ENCODE measurements at places on chromosomes 6 and 20.

DNA sequence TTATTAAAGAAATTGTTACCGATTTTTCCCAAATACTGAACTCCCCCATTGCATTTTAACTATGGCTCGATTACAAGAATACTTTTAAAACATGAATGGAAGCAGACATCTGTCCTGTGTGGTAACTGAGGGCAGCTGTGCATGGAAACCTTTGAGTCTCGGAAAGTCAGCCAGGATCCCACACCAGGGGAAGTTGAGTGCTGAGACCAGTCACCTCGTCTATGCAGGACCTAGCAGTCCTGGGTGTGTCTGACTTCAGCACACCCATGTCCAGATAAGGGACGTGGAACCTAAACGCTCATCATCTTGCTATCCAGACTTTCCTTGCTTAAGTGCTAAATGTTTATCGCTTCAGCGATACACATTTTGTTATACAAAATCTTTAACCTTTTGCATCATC lies 6.1 kb downstream of the RIN2 start:
- DNase-seq: no peak

- DNase-seq: peak; percentile 73
Observed at GRCh38 chr20:53660947-53661381, 67.3 kb upstream of the ZNF217 start.

GRCh38 chr6:11744753-11745152 lies 33.9 kb downstream of the ADTRP start:
- no peak for DNase-seq

DNA sequence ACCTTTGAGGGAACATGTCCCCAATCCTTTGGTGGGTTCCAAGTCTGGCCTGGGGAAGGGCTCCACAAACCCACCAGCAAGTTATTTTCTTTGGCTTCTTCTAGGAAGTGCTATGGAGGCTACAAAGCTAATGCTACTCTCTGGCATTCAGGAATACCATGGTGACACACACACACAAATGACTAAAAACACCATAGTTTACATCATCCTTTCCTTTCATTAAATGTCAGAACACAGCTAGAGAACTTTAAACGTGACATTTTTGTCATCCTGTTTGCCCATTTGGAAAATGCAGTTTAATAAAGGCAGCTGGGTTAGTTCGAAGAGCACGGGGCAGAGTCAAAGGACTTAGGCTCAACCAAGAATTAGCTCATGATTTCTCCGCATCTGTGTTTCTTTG lies 40.2 kb upstream of the PROKR2 start:
- DNase-seq: no peak

GRCh38 chr6:136341967-136342366 lies 52.3 kb upstream of the BCLAF1 start:
- no peak for DNase-seq

DNA sequence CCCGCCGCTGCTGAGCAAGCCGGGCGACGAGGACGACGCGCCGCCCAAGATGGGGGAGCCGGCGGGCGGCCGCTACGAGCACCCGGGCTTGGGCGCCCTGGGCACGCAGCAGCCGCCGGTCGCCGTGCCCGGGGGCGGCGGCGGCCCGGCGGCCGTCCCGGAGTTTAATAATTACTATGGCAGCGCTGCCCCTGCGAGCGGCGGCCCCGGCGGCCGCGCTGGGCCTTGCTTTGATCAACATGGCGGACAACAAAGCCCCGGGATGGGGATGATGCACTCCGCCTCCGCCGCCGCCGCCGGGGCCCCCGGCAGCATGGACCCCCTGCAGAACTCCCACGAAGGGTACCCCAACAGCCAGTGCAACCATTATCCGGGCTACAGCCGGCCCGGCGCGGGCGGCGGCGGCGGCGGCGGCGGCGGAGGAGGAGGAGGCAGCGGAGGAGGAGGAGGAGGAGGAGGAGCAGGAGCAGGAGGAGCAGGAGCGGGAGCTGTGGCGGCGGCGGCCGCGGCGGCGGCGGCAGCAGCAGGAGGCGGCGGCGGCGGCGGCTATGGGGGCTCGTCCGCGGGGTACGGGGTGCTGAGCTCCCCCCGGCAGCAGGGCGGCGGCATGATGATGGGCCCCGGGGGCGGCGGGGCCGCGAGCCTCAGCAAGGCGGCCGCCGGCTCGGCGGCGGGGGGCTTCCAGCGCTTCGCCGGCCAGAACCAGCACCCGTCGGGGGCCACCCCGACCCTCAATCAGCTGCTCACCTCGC lies 1.5 kb downstream of the ARID1B start:
- peak; percentile 60 for DNase-seq

- no peak for DNase-seq
Observed at GRCh38 chr6:122735582-122735981, 43.9 kb upstream of the FABP7 start.

- DNase-seq: peak; percentile 20
Observed at GRCh38 chr6:44161997-44162338, 3.3 kb downstream of the CAPN11 start.

GRCh38 chr20:50744143-50744792 lies 12.9 kb downstream of the PARD6B start:
- peak; percentile 95 for DNase-seq

DNA sequence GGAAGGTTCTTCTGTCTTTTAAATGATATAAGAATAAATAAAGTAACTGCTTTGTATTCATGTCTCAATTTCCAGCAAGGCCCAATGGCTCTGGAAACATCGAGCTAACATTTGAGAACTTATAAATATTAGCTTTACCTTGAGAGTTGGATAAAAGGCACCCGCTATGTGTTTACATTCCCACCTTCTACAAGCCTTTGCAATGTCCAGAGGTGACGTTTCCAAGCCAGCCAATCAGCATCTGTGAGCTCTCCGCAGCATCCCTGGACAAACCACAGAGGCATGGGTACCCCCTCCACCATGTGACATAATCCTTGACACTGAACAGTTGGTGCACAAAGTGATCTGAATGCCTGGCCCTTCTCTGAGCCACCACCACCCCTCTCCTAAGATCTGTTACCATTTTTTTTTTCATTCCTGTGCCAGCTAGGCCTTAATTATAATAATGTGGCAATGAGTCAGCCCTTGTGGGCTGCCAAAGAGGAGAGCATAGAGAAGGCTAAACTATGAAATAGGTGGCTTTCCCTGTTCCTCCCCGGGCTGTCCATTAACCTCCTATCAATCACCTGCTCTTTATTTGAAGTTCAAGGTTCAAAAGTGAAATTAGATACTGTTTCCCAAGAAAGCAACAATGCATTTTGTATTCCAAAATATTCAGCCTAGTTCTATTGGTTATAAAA lies 4.1 kb downstream of the CBLN4 start:
- DNase-seq: no peak

GRCh38 chr6:80158478-80158989 lies 52.1 kb downstream of the BCKDHB start:
- DNase-seq: no peak

DNA sequence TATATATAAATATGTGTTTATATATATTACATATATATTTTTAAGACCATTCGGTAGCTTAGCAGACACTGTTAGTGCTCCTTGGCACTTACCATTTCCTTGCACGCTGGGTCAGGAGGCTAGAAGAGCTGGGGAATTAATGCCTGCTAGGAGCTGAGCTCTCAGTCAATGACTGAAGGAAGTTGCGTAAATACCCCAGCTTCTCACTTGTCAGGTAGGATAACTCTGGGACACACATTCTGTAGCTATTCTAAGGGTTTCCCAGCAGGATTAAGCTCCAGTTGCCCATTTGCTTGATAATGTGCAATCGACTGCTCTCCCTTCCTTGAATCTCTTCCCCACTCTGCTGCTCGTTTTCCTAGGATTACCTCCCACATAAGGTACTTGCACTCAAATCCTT lies 15.7 kb upstream of the DNAAF9 start:
- no peak for DNase-seq

DNA sequence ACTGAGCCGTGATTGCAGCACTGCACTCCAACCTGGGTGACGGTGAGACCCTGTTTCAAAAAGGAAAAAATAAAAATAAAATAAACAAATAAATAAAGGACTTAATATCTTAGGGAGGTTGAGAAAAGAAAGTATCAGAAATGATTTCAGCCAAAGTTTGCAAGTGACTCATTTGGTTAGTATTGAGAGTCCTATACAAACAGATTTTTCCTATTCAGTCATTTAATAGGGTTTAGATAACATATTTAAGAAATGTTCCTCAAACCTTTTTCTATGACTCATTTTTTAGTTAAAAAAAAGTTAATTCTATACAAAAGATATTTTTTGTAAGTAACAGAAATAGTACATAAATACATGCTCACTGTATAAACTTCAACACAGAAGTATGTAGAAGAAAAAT lies 235.1 kb downstream of the GJA1 start:
- DNase-seq: peak; percentile 64

GRCh38 chr6:113821445-113821844 lies 35.7 kb upstream of the MARCKS start:
- no peak for DNase-seq

DNA sequence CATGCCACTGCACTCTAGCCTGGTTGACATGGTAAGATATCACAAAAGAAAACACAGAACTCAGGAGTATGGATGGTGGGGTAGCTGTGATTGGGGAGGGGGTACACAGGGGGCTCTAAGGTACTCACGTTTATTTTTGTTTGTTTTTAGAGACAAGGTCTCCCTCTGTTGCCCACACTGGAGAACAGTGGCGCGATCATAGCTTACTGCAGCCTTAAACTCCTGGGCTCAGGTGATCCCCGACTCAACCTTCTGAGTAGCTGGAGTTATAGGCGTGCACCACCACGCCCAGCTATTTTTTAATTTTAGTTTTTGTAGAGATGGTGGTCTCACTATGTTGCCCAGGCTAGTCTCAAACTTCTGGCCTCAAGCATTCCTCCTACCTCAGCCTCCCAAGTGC lies 29.3 kb downstream of the BCL2L1 start:
- no peak for DNase-seq

- DNase-seq: no peak
Observed at GRCh38 chr20:36775826-36776225, 2.3 kb upstream of the DSN1 start.

DNA sequence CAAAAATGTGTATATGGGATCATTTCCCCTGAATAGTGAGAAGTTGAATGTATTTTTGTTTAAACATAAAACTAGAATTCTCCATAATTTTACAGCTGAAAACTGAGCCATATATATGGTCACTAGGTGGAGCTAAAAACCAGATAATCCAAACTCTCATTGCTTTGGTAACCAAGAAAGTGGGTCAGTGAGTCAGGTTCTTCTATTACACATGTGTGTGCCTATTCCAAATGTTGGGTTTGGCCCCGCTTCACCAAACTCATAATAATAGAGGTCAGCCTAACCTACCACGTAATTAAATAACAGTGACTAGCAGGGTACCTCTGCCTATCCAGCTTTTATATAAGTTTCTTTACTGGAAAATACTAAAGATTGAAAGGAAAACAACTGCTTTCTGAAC lies 19.3 kb upstream of the RNGTT start:
- DNase-seq: peak; percentile 92

DNA sequence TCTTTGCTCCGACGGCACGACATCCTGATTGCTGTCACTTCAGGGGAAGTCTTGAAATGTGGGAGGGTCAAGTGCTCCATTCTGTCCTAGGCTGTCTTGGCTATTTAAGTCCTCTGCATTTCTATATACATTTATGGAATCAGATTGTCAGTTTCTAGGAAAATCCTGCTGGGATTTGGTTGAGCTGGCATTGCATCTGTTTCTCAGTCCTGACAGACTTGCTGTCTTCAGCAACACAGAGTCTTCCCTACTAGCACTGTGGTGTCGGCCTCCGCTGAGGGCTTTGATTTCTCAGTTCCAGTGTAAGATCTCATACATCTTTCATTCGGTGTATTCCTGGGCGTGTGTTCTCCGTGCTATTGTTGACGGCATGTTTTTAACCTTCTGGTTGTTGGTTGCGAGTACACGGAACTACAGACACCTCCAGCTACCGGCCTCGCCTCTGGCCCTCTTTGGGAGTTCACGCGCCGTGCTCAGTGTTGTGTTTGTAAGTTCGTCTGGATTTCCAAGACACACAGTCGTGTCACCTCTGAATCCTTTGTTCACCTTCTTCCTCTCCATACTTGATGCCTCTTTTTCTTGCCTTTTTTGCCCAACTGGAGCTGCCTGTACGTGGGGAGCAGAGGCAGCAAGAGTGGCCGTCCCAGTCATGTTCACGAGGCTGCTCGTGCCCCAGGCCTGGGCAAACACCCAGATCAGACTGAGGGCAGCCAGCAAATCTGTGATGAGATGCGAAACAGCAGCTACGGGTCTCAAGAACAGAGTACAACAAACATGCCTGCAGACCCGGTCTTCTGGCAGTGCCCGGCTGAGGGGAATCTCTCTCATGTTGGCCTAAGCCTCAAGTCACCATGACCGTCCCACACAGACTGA lies 92.8 kb downstream of the TAF4 start:
- no peak for DNase-seq

DNA sequence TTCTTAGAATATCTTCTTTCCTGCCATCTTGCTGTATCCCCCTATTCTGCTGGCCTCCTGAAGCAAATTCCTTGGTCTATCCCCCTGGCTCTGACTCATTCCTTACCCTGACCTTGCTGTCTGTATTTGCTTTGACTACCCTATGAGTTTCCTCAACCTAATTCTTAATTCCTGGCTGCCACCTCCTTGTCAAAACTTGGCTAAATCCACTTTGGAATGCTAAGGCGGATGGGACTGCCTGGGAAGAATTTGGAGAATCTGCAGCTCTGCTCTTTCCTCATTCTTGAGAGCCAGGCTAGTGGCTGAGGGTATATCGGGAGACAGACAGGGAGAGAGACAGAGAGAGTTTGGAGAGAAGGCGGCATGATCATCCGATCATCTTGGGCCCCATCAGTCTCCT lies 24.4 kb downstream of the CAP2 start:
- DNase-seq: peak; percentile 92

- DNase-seq: peak; percentile 39
Observed at GRCh38 chr6:135622081-135622480, 124.5 kb upstream of the AHI1 start.

- DNase-seq: no peak
Observed at GRCh38 chr20:43699941-43700565, 26.7 kb downstream of the GTSF1L start.

- DNase-seq: no peak
Observed at GRCh38 chr6:1047981-1048541, 263.8 kb upstream of the FOXQ1 start.

DNA sequence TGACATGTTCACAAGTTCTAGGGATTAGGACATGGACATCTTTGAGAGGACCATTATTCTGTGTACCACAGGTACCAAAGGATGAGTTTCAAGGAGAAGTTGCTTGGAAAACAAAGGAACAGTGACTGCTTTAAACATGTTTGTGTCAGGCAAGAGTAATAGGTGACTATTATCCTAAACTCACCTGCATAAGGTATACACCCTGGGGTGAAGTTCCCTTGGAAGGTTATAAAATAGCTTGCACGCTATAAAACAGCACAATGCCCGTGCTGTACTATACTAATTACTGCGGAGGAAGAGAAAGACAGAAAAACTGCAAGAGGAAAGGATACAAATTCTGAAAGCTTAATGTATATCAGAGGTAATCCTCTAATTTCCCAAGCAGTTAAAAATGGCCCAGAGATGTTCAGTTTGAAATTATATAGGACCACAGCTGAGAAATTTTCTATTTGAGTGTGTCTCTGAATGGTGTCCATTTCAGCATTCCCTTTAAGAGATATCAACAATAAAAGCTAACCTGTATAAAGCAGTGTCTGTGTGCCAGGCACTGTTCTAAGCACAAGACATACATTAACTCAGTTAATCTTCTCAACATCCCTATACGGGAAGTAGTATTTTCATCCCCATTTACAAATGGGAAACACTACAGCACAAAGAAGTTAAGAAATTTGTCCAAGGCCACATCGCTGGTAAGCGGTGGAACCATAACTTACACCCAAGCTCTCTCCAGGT lies 19.7 kb downstream of the TBC1D32 start:
- DNase-seq: no peak

Data from adipocyte (in vitro differentiated cells).